ENCODE measurements at places on chromosomes 1 and 21. TPM values are rescaled to one million over a fixed set of nuclear protein-coding genes. Genes with fewer than 3 reads are reported as not detected.

Gene AJAP1
- 0.24 TPM for total RNA-seq

Gene TMEM269
- not detected for total RNA-seq

Gene LCE1A
- total RNA-seq, result not detected

Gene PLPPR5
- total RNA-seq, result not detected

Gene CHI3L2
- total RNA-seq, result not detected

Gene IQGAP3
- total RNA-seq, result 22.8 TPM

Gene GABPB2
- 5.7 TPM for total RNA-seq

Gene OR14A2
- total RNA-seq, result not detected

Gene LYST
- 3.0 TPM for total RNA-seq
